Thyroid gland (tissue), 4 donors: ENCODE measurements at places on chromosomes 16 and 17.

GRCh38 chr16:23254338-23254737 is 47.8 kb upstream of the SCNN1B start:
- DNase-seq, result no peak

DNA sequence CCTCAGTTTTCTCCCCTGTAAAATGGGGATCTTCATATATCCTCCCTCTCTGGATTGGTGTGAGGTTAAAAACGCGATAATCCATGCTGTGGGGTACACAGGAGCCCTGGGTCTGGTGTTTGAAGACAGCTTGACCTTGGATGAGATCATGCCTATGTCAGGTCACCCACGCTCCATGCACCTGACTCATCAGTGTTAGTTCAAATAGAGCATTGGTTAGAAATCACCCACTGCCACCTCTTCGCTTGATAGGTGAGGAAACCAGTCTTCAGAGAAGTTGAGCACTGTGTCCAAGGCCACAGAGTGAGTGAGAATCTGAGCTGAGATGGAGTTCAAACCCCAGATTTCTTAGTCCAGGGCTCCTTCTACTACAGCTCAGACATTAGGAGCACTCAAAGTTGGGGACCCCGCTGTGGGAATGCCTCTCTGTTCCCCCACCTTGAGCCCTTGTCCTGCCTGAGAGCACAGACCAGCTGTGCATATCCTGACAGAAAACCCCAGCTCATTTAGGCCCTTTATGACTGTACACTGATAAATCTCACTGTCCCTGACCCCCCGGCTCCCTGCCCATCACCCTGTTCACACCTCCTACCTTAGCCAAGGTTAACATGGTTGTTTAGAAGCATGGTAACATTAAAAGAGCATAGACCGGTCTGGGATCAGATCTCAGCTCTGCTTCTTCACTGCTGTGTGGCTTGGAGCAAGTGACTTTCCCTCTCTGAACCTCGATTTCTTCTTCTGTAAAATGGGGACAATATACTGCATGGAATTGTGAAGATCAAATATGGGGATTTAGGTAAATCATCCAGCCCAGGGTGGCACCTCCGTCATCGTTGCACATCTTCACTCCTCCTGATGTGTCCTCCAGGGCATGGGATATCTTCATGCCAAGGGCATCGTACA is 22.4 kb upstream of the LGALS9 start:
- no peak for DNase-seq

GRCh38 chr16:29117631-29118030 is 132.8 kb downstream of the LAT start:
- DNase-seq, result no peak

DNA sequence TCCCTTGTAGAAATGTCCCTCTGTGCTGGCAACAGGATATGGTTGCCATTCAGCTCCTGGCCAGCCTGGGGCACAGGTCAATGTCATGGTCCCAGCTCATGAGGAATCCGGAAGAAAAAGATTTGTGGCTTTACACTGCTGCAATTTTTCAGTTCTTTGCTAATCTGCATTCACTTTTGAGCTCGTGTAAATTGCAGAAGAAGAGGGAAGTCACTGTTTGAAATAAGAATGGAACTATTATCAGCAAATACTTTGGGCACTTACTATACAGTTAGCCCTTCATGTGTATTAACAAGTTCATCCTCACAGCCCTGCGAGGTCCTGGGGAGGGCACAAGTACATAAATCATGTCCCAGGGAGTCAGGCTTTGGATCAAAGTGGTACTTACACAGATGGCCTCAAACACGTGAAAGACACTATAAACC is 14.2 kb downstream of the SLC47A2 start:
- no peak for DNase-seq

DNA sequence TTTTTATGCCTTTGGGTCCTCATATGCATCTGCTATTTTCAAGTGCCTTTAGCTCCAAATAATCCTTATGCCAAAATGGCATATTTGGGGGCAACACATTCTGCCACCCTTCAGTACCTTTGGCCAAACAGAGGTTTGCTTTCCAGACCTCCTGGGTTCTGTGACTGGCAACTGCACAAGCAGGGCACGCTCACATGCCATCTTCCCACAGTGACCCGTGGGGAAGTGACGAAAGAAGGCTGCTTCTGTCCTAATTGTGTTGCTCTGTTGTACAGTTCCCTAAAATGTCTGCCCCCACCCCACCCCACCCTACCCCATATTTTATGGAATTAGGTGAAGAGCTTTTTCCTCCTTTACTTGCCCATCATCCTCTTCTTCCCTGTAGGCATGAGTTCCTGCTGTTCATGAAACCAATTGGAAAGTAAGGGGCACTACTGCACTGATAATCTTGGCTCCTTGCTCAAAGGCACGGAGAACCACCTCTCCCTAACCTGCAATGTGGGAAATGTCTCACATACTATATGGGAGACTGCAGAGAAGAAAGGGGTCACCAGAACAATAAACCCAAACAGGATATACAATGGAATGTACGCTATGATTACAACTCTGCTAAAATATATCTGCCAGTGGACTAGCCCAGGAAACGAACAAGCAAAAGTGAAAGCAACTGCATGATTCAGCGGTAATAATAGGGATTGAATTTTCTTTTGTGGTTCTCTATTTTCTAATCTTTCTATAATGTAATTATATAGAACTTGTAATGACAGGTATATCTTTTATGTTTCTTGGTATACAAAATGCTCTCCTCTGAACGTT is 3.3 kb upstream of the SLFN12L start:
- DNase-seq, result peak; percentile 15

GRCh38 chr17:50339381-50339780 is 6.5 kb upstream of the XYLT2 start:
- no peak for DNase-seq

DNA sequence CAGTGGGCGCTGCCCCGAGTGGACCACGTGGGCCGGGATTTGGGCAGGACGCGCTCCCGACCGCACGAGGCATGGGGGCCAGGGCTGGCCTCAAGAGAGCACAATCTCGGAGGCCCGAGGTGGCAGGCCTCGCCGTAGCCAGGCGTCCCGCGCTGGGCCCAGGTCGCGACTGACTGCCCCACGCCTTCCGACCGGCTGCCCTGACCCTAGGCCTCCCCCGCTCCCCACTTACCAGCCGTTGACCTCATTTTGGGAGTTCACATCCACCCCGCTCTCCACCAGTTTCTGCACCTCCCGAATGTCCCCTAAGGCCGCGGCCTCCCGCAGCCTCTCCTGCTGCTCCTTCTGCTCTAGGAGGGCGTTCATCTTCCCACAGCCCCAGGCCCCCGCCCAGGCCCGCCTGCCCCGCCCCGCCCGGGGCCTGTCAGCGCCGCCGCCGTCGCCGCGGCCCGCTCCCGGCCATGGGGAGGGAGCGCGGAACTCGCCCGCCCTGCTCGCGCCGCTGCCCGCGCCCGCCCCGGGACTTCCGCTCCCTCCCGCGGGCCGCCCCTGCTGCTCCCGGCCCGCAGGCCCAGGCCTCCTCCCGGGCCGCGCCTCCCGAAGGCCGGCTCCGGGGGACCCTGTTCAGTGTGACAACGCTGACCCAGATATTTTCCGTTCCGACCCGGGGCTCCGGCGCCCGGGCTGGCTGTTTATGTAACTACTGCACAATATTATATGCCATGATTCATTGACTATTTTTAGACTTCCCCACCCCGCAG is at the start of gene ANKRD40:
ANKRD40 (minus strand) TSS at position 626 of the 761 bp plus-strand sequence; CDS start at position 366, 260 bp downstream.
- peak; percentile 87 for DNase-seq

- DNase-seq, result no peak
Observed at GRCh38 chr17:72935984-72936383, 156.5 kb downstream of the SLC39A11 start.

DNA sequence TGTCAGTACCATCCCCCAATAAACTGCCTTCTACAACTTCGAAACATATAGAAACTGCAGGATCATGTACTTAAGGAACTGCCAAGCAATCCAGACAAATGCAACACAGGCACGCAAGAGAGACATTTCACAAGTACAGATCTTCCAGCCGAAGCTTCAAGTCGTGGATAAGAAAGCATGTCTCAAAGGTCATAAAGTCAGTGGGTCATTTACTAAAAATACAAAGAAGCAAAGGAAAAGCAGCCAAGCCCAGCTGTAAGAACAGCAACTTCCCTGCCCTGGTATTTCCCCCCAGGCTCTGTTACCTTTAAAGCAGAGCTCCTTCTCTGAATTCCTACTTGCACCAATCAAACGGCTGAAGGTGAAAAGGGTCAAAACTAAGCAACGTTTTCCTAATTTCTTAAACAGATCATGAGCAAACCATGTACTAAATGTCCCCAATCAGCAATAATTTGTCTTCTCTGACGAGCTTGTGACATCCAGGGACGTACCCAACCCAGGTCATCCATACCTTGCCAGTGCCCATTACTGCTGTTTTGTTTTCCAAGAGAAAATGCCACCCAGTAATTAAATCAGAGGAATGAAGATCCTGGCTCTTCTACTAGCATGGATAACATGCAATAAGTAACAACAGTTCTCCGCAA is 1.7 kb downstream of the AKTIP start:
- no peak for DNase-seq

DNA sequence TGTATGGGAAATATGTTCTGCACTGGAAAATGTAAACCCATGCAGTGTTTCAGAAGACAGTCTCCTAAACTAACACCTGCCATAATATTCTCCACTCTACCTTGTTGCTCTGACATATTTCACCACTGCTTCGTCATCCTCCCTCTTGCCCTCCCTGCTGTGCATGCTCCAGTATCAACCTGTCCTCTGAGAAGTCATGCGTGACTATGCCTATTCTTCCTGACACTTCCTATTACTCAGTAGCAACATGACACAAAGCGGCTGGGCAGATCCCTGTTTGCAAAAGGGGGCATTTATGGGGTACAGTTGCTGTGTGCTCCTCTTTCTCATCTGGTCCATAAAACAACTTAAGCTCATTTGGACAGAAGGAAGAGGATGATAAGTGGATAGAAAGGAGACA is 805.6 kb upstream of the EEF2KMT start:
- DNase-seq, result no peak

GRCh38 chr17:60579090-60579489 is 20.9 kb upstream of the PPM1D start:
- DNase-seq, result no peak

- no peak for DNase-seq
Observed at GRCh38 chr16:72367851-72368250, 195.9 kb upstream of the PMFBP1 start.

GRCh38 chr16:75288596-75289120 is 37.2 kb upstream of the BCAR1 start:
- DNase-seq, result peak; percentile 57

DNA sequence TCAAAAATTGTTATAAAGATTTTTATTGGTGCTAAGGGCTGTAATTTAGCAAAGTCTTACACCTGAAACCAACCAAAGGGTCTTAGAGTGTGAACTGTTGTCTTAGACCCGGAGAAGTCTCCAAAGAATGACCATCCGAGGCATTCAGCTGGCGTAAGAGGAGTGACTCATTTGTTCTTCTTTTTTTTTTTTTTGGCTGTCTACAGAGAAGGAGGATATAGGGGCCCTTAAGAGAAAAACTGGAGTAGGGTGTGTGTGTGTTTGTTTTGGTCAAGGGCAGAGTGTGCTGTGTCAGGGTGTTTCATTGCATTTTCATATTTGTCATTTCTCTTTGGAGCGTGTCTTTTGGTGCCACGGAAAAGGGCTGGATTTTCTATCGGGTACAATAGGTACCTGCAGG is 508.0 kb downstream of the WWOX start:
- peak; percentile 46 for DNase-seq

- no peak for DNase-seq
Observed at GRCh38 chr16:81846105-81846504, 67.0 kb downstream of the PLCG2 start.

GRCh38 chr16:52465711-52466267 is 81.2 kb downstream of the TOX3 start:
- DNase-seq, result no peak

- DNase-seq, result no peak
Observed at GRCh38 chr17:1727258-1727789, 2.8 kb downstream of the WDR81 start.

DNA sequence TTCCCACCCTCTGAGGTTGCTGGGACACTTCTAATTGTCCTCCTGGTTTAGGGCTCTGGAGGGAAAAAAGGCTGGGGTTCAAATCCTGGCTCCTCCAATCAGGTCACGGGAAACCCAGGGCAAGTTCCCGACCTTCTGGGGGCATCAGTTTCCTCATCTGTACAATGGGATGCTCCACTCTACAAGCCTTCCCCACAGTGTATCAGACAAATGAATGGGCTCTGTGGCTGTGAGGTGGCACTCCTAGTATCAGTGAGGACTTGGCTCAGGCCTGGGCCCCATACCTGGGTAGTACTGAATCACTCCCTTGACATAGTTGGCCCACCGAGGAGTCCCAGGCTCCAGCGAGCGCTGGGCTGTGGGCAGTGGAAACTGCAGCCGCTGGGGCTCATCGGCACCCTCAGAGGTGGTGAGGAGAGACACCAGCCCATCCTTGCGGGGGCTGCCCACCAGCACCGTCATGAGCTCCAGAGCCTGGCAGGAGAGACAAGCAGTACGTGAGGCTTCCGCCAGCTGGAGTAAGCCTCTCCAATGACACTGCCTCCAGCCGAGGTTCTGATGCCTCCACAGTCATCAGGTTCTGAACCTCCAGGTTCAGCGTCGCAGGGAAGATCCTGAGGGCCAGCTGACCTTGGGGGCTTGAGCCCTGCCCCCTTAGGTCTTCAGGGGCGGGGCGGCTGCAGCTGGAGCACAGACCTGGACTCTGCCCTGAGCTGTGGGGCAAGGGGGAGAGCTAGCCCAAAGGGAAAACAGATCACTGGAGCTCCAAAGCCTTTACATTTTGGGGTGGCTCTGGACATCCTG is 1.2 kb downstream of the GALK1 start:
- DNase-seq, result no peak

- no peak for DNase-seq
Observed at GRCh38 chr17:29331708-29332085, 37.7 kb upstream of the NUFIP2 start.

DNA sequence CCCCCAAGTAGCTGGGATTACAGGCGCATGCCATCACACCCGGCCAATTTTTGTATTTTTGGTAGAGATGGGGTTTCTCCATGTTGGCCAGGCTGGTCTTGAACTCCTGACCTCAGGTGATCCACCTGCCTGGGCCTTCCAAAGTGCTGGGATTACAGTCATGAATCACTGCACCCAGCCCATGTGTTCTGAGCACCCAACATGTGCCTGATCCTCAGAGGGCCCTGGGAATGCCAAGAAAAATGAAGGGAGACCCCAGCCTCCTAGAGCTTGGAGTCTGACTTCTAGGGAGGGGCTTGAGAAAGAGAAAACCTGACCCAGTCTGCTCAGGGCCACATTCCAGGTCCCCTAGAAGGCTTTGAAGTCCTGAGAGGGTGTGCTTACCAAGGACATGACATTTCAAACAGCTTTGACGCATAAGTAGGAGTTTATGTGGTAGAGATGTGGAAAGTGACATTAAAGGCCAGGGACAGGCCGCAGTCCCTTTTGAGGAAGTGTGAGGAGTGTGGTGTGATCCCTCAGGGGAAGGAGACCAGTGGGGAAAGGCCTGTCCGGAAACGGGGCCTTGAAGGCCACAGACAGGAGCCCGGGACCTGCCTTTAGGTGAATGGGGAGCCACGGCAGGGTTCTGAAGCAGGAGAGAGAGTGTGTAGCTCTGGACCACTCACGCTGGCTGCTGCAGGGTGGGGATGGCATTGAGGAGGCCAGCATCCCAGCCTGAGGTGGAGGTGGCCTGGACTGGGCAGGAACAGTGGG is 1.1 kb upstream of the CCL22 start:
- no peak for DNase-seq

GRCh38 chr16:85221771-85222154 is 109.5 kb upstream of the CIBAR2 start:
- peak; percentile 36 for DNase-seq

GRCh38 chr17:43368740-43369506 is 29.9 kb upstream of the ARL4D start:
- DNase-seq, result peak; percentile 88

GRCh38 chr16:85688586-85689284 is at the start of gene GINS2:
GINS2 (minus strand) TSS chr16:85688954; CDS start chr16:85688898, 56 bp downstream.
- DNase-seq, result peak; percentile 92

- no peak for DNase-seq
Observed at GRCh38 chr17:284676-285355, 67.8 kb downstream of the RPH3AL start.
